ENCODE measurements at places on chromosomes 7 and 10.

GRCh38 chr7:32427769-32428291 is 62.4 kb downstream of the LSM5 start:
- peak; percentile 81 for DNase-seq

DNA sequence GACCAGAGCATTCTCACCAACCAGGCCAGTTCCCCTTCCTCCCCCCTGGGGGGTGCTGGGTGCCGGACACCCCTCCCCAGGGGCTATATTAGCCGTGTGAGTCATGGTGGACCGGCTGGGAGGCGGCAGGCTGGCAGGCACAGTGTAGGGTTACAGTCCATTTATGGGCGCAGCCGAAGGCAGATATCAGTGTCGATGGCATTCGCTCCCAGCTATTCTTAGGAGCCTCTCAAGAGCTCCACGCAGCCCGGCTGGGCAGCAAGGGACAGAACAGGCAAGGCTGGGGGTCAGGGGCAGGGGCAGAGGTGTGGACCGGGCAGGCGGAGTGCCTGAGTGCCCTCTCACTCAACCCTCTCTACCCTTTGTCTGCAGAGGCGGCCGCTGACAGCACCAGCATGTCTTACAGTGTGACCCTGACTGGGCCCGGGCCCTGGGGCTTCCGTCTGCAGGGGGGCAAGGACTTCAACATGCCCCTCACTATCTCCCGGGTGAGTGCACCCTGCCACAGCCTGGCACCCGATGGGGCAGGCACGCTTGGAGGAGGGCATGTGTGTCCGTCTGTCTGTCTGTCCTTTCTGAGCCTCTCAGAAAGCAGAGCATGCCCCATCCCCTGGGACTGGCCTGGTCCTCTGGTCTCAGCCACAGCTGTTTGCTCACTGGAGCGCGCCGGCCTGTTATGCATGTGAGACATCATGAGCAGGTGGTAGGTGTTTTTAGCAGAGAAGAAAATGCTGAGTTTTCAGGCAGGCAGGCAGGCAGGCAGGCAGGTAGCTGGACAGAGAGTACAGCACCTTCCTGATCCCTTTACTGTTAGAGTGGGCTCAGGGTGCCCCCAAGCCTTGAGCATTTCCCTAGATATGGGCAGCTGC is at the start of gene LDB3:
Gene LDB3, plus strand, starts transcription at position 215 of the 869 bp plus-strand sequence. Its CDS starts 181 bp downstream, at position 396.
- DNase-seq: peak; percentile 36

- DNase-seq: no peak
These were observed 427.8 kb upstream of the ZMIZ1 start for GRCh38 chr10:78640796-78641636.

- no peak for DNase-seq
These were observed 291.2 kb downstream of the AUTS2 start for GRCh38 chr7:69889338-69889975.

DNA sequence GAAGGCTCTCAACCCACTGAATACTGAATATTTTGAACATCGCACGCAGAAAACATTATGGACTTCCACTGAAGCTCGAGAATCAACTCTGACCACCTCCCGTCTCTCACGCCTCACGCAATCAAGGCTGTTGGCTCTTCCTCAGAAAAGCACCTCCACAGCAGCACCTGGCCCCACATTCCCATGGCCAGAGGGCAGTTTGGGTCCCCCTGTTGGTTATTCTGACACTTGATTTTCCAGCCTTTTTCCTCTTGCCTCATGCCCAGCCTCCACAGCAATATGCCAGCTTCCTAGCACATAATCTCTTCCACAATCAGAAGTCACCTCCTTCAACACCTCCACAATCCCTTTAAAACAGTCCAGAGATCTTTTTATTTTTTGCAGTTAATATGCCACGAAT is 55.9 kb downstream of the SVOPL start:
- no peak for DNase-seq

GRCh38 chr10:26859241-26860101 is 1.3 kb downstream of the ABI1 start:
- DNase-seq: no peak

DNA sequence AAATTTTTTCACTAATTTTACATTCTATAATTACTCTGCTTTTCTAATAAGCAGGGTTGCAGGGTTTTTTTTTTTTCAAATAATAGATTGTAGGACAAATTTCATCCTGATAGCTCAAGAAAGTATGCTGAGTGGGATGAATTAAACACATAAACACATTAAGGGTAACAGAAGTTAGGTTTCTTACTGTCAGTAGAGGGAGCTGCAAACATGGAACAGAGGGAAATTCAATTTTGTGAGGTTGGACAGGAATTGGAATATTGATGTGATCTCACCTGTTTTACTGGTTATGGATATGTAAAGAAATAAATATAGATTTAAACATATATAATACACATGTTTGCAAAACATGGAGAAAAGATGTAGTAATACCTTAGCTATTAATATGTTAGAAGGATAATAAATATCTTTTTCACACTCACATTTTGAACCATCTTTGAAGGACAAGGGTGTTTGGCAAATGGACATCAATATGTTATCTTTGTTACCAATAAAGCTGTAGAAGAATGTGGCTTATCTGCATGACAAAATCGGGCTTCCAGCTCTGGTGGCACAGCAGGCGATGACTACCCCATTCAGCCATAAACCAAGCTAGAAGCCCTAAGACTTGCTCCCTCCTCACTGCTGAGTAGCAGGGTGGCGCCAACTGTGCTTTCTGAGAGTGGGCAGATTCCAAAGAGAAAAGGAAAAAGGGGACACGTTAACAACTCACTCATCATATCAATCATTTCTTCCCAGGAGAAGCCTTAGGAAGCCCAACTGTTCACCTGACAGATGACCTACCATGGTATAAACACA is 1257.4 kb downstream of the GATA3 start:
- no peak for DNase-seq

DNA sequence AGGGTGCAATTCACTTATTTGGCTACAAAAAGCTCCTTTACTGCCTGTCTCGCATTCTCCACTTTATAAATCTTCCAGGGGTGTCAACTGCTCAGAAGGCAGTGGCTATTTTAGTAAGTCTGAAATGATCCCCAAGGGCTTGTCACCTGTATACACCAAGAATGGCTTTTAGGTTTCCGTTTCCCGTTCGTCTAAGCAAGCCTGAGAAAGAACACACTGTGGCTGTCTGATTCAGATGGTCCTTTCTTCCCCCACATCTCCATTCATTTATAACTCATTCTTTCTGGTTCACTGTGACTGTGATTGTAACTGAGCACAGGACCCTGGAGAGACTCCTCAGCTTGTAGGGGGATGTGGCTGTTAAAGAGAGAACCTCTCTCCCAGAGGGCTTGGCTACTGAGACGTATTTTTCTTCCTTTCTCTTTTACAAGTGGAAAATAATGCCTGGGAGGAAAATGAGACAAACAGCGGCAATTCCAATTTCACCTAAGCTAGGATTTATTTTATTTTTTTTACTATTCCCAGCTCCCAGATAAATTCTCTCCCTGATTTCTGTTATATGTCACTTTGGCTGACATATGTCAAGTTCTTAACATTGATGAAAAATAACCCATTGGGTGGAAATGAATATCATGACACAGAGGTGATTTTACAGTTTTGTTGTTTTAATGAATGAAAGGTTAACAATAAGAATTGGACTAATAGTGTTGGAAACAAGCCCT is 129.3 kb downstream of the FAM107B start:
- DNase-seq: no peak

DNA sequence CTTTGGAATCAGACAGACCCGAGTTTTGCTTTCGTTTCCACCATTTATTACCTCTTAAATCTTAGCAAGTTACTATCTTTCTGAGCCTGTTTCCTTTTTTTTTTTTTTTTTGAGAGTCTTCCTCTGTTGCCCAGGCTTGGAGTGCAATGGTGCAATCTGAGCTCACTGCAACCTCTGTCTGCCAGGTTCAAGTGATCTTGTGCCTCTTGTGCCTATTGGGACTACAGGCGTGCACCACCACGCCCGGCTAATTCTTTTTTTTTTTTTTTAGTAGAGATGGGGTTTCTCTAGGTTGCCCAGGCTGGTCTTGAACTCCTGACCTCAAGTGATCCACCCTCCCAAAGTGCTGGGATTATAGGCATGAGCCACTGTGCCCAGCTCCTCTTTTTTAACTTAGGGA is 79.5 kb upstream of the LRRC17 start:
- DNase-seq: no peak

GRCh38 chr7:79291498-79291865 is 162.0 kb downstream of the MAGI2 start:
- no peak for DNase-seq

GRCh38 chr7:158525648-158526484 is 61.8 kb downstream of the PTPRN2 start:
- DNase-seq: no peak

GRCh38 chr7:27430105-27430504 is 187.5 kb downstream of the EVX1 start:
- DNase-seq: no peak

DNA sequence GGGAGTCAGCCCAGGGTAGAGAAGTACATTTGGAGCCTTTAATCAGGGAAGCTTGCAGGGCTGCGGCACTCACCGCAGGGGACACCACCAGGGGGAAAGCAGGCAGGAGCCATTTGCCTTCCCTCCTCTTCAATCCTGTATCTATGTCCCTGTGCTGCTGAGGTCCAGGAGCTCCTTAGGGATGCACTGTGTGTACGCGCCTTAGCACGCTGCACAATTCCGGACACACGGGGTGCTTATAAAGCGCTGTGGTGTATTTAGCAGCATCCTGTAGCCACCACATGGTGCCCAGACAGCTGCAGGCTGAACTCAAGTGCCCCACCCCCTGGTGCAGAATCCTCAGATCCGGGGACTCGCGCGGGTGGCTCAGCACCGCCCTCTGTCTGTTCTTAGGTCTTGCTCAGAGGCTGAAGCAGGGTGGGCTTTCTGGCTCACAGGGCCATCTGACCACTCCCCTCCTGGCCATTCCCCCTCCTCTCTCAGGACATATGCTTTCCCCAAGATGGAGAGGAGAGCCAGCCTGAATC is 421.4 kb downstream of the SDK1 start:
- DNase-seq: peak; percentile 33

- no peak for DNase-seq
These were observed 23.0 kb upstream of the DMBT1 start for GRCh38 chr10:122537545-122537944.

- no peak for DNase-seq
These were observed 117.7 kb upstream of the FRMD4A start for GRCh38 chr10:14448197-14448990.

DNA sequence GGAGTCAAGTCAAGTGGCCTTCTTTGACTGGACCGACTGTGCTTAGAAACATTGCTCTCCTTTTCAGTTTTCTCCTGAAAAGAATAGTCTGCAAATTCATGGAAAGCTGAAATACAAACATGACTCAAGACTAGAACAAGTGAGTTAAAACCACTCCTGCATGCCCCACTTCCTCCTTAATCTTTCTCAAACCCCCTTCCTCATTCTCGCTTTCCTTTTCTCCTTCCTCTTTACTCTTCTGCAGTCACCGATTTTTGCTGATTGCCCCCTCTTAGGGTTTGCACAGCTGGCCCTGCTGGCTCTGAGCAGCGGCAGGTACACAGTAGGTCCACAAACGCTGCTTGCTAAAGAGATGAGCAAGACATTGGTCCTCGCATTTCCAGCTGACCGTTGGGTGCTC is 34.8 kb upstream of the MKI67 start:
- DNase-seq: no peak

- peak; percentile 45 for DNase-seq
These were observed 176.2 kb downstream of the PTEN start for GRCh38 chr10:88039496-88040200.

- DNase-seq: peak; percentile 43
These were observed 146.9 kb downstream of the TPST1 start for GRCh38 chr7:66352071-66352470.

GRCh38 chr7:39924122-39924521 is 25.9 kb upstream of the CDK13 start:
- no peak for DNase-seq

GRCh38 chr7:92133133-92133736 is 1.0 kb downstream of the CYP51A1 start:
- no peak for DNase-seq

DNA sequence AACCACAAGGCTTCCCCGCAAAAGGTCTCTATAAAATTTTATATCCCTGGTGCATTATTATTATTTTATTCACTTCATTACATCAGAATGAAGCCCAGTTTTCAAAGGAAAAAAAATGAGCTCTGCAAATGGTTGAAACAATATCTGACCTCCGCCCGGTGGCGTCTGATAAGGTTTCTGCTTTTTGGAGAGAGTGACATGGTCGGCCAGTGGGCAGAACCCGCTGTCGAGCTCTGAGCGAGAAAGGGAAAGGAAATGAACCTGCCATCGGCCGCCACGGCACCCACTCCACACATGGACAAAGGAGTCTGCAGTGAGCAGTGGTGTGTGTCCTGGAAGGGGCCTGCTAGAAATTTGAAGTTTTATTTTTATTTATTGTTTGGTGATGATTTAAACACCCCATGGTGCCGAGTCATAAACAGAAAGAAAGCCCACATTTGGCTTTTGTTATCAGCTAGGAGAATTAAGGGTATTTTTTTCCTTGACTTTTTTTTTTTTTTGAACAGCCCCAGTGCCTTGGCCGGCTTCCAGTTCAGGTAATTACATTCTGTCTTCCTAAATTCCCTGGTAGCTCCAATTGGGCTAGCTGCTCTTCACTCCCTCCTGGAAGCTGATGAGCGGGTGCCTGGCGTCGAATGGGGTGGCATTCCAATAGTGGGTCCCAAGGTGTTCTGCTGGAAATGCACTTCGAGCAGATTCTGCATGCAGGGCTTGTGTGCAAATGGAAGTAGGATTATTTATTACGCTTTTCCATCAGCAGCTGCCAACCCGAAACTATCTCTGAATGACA is 149.4 kb upstream of the MKI67 start:
- DNase-seq: no peak

DNA sequence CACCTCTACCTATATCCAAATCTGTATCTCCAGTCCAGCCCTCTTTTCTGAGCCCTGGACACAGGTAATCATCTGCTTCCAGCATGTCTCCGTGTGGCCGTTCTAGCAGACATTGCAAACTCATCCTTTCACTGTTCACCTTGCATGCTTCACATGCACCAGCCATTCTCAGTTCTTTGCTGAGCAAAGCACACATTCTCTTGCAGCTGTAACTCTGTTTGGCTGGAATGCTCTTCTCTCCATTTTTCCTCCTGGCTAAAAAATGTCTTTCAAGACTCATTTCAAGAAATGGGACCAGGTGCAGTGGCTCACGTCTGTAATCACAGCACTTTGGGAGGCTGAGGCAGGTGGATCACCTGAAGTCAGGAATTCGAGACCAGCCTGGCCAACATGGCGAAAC is 40.3 kb upstream of the NRF1 start:
- DNase-seq: no peak

DNA sequence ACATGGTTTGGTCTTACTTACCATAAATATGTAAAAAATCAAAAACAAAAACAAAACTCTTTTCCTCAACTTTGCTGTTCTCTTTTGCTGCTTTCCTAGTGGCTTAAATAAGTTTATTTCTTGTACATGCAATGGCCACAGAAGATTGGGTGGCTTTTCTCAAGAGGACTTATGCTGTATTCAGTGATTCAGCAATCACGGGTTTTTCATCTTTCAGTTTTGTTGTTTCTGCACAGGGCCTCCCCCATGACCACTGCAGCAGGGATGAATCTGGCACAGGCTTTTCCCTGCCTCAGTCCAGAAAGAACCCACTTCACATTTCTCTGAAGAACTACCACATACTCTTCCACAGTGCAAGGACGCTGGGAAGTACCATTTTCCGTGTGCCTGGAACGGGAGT is 355.0 kb downstream of the RNLS start:
- peak; percentile 18 for DNase-seq

GRCh38 chr10:78776756-78777155 is 292.0 kb upstream of the ZMIZ1 start:
- no peak for DNase-seq
